ENCODE measurements at places on chromosomes 4 and X. TPM values are rescaled to one million over a fixed set of nuclear protein-coding genes. Genes with fewer than 3 reads are reported as not detected.

GRCh38 chr4:51853027-51853682 lies 10.2 kb downstream of the DCUN1D4 start:
- peaks cover 49% of the 10 kb centered on the region for H3K4me1 ChIP-seq
- no peak for DNase-seq
- H3K27ac ChIP-seq: peak overlapping the region; percentile 50
- no peaks in the 10 kb centered on the region for H3K27me3 ChIP-seq
- no peak overlapping the region for H3K4me3 ChIP-seq

- H3K4me3 ChIP-seq: no peak overlapping the region
- DNase-seq: no peak
- no peaks in the 10 kb centered on the region for H3K27me3 ChIP-seq
- H3K27ac ChIP-seq: no peak overlapping the region
Measured at GRCh38 chr4:3790006-3790561, 23.9 kb downstream of the ADRA2C start.

Gene MGARP
- not detected for total RNA-seq

GRCh38 chr4:185468999-185469398 lies 2.5 kb downstream of the CCDC110 start:
- DNase-seq: no peak
- no peaks in the 10 kb centered on the region for H3K36me3 ChIP-seq
- H3K4me3 ChIP-seq: no peak overlapping the region
- no peaks in the 10 kb centered on the region for H3K27me3 ChIP-seq
- H3K4me1 ChIP-seq: peaks cover 24% of the 10 kb centered on the region

DNA sequence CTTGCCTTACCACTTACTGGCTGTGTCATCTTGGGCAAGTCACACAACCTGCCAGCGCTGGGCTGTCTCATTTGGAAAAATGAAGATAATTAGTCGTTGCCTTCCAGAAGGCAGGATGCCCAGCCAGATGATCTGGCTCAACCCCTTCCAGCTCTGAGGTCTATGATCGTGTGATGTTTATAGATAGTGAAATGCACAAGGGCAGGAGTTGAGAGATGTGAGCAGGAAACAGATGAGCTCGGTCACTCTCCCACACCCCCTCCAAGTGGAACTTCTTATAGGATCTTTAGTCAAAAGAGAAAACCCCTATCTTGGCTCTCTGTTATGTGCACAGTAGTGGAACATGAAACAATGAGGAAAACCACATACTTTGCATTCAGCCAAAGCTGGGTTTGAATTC lies 336.8 kb upstream of the PPARGC1A start:
- DNase-seq: no peak
- H3K4me1 ChIP-seq: no peaks in the 10 kb centered on the region
- H3K36me3 ChIP-seq: no peaks in the 10 kb centered on the region
- H3K27me3 ChIP-seq: no peaks in the 10 kb centered on the region
- H3K27ac ChIP-seq: no peak overlapping the region

DNA sequence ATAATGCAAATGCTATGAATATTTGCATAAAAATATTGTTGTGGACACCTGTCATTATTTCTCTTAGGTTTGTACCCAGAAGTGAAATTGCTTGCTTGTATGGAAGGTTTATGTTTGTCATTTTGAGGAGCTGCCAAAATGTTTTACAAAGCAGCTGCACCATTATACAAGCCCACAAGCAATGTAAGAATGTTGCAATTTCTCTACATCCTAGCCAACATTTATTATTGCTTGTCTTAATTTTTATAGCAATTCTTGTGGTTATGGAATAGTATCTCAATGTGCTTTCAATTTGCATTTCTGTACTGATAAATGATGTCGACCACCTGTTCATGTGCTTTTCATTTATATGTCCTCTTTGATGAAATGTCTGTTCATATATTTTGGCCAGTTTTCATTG lies 18.7 kb upstream of the RBMX start:
- H3K36me3 ChIP-seq: no peaks in the 10 kb centered on the region
- no peaks in the 10 kb centered on the region for H3K27me3 ChIP-seq
- H3K27ac ChIP-seq: no peak overlapping the region
- no peak overlapping the region for H3K4me3 ChIP-seq

GRCh38 chrX:148588649-148589310 lies 88.4 kb downstream of the AFF2 start:
- H3K36me3 ChIP-seq: no peaks in the 10 kb centered on the region
- no peak overlapping the region for H3K27ac ChIP-seq
- no peak overlapping the region for H3K4me3 ChIP-seq
- H3K4me1 ChIP-seq: no peaks in the 10 kb centered on the region
- no peaks in the 10 kb centered on the region for H3K27me3 ChIP-seq
- DNase-seq: no peak

DNA sequence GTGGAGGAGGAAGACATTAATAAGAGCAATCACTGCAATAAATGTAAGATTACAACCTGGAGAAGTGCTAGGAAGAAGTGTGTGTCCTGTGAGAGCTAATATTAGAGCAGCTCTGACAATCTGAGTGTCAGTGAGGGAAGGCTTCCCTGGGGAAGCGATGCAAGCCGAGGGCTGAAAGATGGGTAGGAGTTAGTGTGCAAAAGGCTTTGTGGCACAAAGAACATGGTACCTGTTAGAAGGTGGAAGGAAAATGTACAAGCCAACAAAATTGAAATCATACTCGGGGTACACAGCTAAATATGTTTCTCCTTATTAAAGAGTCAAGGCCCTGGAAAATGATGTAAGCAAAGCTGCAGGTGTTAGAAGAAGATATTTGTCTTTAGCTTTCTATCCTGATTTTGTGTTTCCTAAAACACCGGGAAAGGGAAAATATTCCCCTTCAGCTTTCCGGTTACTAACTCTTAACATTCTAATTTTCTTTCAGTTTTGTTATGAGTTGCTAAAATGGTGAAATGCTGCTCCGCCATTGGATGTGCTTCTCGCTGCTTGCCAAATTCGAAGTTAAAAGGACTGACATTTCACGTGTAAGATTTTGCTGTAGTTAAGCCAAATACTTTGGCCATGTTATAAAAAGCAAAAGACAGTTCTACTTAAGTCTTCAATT lies 808 bp downstream of the THAP6 start:
- DNase-seq: no peak
- peak overlapping the region; percentile 94 for H3K27ac ChIP-seq
- H3K36me3 ChIP-seq: no peaks in the 10 kb centered on the region
- peaks cover 26% of the 10 kb centered on the region for H3K4me1 ChIP-seq
- H3K27me3 ChIP-seq: no peaks in the 10 kb centered on the region
- H3K4me3 ChIP-seq: peak overlapping the region; percentile 40

DNA sequence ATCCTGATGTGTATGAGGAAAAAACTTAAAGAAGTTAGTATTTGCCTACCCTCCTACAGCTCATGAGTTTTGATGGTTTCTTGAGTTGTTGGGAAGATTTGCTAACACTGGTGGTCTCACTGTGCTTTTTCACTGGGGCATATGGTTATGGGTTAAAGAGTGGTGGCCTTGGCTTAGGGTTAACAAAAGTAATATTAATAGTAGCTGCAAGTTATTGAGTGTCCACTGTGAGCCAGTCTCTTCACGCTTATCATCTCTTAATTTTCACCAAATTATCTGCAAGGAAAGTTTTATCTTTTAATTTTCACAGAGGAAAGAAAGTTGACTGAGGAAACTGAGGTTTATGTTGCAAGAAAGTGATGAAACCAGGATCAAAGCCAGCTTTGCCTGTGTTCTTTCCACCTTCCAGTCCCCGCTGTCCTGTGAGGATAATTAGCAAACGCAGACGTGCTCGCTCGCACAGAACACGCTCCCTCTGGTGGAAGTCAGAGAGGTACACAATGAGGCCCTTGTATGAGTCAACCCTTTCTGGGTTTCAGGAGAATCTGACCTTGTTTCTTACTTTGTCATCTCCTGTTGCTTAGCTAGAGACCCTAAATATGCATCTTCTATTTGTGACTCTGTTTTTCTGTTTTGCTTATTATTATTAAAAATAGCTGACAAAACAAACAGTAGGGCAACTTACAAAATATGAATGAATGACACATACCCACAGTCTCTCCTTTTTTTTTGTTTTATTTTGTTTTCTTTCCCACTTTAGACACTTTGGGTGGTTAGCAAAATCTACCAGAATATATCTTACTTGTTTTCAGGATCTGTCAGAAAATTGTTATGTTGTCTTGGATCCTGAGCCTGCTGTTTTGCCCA lies 94.3 kb downstream of the DDIT4L start:
- H3K27ac ChIP-seq: no peak overlapping the region
- H3K36me3 ChIP-seq: no peaks in the 10 kb centered on the region
- no peaks in the 10 kb centered on the region for H3K27me3 ChIP-seq
- H3K4me1 ChIP-seq: peaks cover 15% of the 10 kb centered on the region
- no peak overlapping the region for H3K4me3 ChIP-seq

Gene TDO2
- total RNA-seq: not detected

Gene ADGRG4
- not detected for total RNA-seq

Gene C4orf51
- total RNA-seq: not detected

DNA sequence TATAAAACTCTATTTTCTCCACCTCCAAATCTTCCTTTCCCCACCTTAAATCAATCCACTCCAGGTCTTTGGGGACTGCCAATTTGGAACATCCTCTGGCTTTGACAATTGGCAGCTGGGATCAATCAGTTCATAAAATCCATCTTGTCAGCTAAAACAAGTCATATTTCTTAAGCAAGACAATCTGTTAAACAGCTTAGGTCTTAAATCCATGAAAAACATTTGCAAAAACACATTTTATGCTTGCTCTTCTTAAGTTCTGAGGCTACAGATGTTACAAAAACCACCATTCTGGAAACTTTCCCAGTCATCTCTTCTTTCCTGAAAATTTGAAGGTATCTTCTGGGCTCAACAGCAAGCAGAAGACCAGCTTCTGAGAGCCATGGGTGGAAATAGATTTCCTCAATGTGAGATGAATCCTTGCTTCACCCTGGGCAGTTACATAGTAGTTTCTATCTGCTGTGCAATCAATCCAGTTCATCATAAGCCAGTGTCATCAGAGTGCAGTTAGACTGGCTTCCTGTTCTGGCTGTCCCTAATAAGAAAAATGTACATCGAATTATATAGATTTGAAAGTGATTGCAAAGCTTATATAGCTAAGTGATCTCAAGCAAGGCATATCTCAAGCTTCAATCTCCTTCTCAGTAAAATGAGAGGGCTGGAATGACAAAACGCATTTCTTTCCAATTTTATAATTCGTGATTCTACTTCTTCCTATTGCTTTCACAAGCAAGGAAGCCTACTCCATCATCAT lies 402.7 kb upstream of the INTU start:
- no peak for DNase-seq
- no peak overlapping the region for H3K4me3 ChIP-seq
- no peak overlapping the region for H3K27ac ChIP-seq
- no peaks in the 10 kb centered on the region for H3K27me3 ChIP-seq
- no peaks in the 10 kb centered on the region for H3K4me1 ChIP-seq

Gene DYNLT3
- 6.3 TPM for total RNA-seq

- no peaks in the 10 kb centered on the region for H3K4me1 ChIP-seq
- DNase-seq: no peak
- no peak overlapping the region for H3K27ac ChIP-seq
Measured at GRCh38 chr4:1635464-1635863, 48.6 kb downstream of the FAM53A start.

Gene SYN1
- total RNA-seq: 0.26 TPM

DNA sequence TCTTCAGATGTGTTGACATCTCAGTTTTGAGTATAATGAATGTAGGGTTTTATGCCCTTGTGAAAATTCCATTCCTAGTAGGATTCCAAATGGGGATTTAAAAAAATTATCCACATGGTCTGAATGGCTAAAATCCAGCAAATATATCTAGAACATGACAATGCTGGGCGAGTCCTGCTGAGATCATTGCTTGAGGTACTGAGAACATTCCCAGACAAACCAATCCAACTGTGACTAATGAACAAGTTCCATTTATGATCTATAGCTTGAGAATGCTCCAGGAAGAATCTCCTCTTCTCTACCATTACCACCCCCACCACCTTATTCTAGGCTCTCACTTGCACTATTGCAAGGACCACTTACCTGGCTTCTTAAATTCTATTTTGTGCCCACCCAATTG lies 77.2 kb upstream of the IL1RAPL2 start:
- H3K4me1 ChIP-seq: no peaks in the 10 kb centered on the region
- H3K4me3 ChIP-seq: no peak overlapping the region
- H3K27me3 ChIP-seq: no peaks in the 10 kb centered on the region
- H3K27ac ChIP-seq: no peak overlapping the region
- DNase-seq: no peak

Gene CCDC149
- 9.6 TPM for total RNA-seq

DNA sequence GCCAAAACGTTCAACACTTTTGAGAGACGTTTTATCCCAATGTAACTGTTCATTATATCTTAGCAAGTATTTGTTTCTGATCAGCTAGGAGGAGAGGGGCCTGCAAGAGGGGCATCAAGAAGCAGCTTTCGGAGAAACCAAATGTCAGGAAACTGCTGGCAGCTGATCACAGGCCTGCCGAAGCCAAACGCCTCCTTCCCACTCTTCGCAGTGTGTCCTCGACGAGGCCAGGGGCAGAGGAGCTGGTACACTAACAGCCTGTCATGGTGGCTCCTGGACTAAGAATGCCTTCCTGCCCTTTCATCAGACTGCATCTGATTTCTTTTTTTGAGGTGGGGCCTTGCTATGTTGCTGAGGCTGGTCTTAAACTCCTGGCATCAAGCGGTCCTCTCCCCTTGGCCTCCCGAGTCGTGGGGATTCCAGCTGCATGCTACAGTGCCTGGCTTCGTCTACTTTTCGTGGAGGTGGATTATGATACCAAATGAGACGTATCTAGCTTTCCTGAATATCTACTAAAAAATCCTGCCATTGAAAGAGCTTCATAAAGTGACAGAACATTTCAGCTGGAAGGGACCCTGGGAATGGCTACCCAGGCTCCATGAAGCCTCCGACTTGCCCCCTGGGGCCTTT lies 134.8 kb downstream of the AFAP1 start:
- no peak overlapping the region for H3K4me3 ChIP-seq
- DNase-seq: no peak
- no peaks in the 10 kb centered on the region for H3K36me3 ChIP-seq
- peak overlapping the region; percentile 82 for H3K27ac ChIP-seq

Gene ANXA10
- not detected for total RNA-seq

- no peaks in the 10 kb centered on the region for H3K4me1 ChIP-seq
- H3K36me3 ChIP-seq: no peaks in the 10 kb centered on the region
- H3K4me3 ChIP-seq: no peak overlapping the region
- H3K27ac ChIP-seq: no peak overlapping the region
Measured at GRCh38 chr4:34516524-34516923, 1727.8 kb downstream of the ARAP2 start.

Gene RADX
- total RNA-seq: 2.3 TPM

DNA sequence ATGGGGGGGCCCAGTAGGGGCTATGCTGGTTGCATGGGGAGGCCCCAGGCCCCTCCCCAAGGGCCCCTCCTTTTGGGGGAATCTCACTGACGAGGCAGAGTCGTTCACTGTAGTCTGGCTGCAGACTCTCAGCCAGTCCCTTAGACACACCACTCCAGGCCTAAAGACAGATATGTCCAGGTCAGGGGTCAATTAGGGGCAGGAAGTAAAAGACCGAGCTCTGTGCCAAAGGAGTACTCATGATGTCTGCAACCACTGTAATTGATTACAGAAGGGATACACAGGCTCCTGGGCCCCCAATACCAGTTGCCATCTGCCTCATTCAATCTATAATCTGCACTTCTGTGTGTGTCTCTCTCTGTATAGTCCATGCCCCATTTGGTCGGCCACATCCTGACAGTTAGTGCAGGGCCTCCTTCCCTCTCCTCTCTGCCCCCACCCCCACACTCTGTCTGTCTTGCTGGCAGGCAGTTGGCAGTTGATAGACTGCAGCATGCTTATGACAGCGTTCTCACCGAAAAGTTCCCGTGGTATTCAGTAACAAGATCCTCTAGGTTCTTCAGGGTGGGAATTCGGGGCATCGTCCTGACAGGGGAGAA lies 1.3 kb upstream of the CXorf65 start:
- no peak for DNase-seq
- no peaks in the 10 kb centered on the region for H3K36me3 ChIP-seq
- H3K27me3 ChIP-seq: no peaks in the 10 kb centered on the region
- H3K4me3 ChIP-seq: no peak overlapping the region

- no peaks in the 10 kb centered on the region for H3K36me3 ChIP-seq
- H3K27ac ChIP-seq: no peak overlapping the region
- H3K27me3 ChIP-seq: no peaks in the 10 kb centered on the region
- peaks cover 25% of the 10 kb centered on the region for H3K4me1 ChIP-seq
- H3K4me3 ChIP-seq: no peak overlapping the region
Measured at GRCh38 chr4:37988670-37989069, 28.5 kb downstream of the PTTG2 start.

Data from body of pancreas (tissue), 4 donors.